ENCODE measurements at places on chromosomes 5 and 9.

- DNase-seq = peak; percentile 61
Observed at GRCh38 chr5:84393969-84394368, 9.3 kb upstream of the EDIL3 start.

DNA sequence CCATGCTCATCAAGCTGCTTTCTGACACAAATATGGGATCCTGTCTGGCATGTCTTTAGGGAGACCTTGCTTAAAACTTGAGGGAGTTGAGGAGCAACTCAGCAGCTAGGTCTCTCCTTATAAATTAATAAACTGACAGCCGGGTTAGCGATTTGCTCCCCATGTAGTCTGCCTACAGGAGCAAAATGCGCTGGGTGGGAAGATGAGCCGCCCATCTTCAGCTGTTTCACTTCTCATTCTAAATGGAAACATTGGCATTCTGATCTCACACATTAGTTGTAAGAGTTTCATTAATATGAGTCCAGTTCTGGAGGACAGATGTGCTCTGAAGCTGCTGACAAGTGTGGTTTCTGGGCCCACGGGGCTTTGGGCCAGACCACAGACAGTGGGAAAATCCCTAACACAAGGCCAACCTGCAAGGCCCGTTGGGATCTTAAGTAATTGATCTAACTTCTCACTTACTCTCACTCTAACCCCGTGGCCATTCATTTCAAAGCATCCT lies 197.0 kb downstream of the MCTP1 start:
- no peak for DNase-seq

DNA sequence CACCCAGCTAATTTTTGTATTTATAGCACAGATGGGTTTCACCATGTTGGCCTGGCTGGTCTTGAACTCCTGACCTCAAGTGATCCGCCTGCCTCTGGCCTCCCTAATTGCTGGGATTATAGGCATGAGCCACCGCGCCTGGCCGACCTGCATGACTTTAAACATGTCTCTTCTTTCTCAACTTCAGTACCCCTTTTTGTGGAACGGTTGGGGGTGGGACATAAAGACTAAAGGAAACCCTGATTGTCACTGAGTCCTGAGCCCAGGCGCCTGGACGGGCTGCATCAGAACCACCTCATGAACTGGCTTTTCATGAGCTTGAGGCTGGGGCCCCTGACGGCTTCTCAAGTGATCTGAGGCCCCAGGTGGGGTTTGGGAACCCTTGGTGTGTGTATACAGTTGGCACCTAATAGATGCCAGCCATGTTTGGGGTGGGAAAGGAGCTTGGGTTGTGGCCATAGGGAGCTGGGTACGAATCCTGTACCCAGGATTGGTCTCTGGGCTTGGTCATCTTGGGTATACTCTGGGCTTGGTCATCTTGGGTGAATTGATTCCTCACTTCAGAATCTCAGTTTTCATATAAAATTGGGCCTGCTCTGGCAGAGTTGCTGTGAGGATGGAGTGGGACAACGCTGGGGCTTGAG lies 2.2 kb downstream of the GRK6 start:
- no peak for DNase-seq

DNA sequence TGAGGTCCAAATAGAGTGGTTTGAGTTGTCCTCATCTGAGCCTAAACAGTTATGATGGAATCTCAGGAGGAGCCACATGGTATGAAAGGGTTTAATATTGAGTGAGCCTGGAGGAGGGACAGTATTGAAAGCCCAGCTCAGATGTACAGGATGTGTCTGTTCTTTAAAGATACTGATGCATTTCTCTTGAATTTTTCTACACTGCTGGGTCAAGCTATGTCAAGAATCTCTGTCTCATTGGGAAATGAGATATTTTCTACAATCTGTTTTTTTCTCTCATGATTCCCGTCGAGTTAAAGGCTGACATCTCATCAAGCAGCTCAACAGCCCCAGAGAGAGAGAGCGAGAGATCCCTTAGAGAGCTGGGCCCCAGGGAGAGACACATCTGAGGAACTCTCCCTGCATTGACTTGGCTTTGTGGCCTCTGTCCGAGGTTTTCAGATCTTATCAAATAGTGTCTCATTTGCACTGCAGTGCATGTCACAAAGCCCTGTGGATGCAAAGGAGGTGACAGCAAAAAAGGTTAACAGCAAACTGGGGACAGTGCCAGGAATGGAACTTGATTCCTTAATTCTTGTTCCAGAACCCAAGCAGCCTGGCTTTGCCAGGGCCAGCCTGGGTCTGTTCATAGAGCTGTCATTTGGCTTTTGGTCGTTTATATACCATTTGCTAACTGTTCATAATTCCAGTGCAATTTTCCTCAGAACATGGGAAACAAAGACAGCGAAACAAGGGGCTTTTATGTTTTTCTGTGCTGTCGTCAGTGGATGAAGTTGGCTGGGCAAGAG lies 19.0 kb upstream of the ACTBL2 start:
- DNase-seq = no peak

GRCh38 chr9:117437283-117437682 lies 22.4 kb upstream of the ASTN2 start:
- DNase-seq = no peak

GRCh38 chr9:87139099-87139730 lies 191.9 kb upstream of the GAS1 start:
- DNase-seq = no peak

GRCh38 chr9:21031091-21031807 lies at the start of gene HACD4:
TSS of gene HACD4 (minus strand) at chr9:21031640. CDS start at chr9:21031590, 50 bp downstream.
- peak; percentile 73 for DNase-seq

DNA sequence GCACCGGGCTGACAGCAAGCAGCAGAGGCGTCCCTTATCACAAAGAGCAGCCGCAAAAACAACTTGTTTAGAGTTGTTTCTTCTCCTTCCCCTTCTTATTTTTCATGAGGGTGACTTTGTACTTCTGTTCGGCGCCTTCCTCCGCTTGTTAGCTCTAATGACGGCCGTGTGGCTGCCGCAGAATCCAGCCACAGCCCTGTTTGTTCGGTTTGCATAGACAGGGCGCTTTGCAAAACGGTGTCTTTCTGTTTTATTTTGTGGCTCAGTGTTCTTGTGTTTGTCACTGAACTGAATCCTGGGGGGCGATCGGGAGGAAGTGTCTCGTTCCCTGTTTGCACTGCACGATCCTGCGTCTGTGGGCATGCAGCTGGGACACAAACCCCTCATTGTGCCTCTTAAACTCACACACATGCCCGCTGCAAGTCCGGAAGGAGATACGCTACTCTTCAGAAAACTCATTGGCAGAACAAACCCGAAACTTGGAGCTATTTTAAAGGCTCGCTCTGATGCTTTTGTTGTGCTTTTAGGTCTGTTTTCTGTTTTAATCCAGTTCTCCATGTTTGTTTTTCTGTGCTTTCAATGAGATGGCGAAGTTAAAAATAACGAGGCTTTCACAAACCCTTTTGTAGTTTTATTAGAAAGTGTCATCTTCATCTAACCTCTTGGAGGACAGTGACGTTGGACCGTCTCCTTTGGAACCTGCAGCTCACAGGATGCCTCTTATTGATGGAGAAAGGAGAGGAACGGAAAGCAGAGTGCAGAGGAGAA lies 213.9 kb downstream of the IRX2 start:
- DNase-seq = no peak
